ENCODE measurements at places on chromosomes 5 and 9.

DNA sequence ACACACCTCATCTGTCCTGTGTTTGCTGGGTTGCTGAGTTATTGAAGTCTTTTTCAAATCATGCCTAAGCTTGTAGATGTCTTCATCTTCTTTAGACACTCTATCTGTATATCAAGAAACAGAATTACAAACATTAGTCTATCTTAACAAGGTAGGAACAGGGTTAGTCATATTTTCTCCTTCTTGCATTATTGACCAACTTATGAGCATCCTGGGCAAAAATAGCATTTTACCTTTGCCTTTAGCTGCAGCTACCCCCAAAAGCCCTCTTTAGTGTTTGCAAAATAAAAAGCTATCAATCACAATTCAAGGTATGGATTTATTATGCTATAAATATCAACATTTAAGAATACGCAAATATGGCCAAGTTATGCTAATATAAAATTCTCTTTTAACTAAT, 3.4 kb downstream of the PLK2 start:
- DNase-seq = no peak

DNA sequence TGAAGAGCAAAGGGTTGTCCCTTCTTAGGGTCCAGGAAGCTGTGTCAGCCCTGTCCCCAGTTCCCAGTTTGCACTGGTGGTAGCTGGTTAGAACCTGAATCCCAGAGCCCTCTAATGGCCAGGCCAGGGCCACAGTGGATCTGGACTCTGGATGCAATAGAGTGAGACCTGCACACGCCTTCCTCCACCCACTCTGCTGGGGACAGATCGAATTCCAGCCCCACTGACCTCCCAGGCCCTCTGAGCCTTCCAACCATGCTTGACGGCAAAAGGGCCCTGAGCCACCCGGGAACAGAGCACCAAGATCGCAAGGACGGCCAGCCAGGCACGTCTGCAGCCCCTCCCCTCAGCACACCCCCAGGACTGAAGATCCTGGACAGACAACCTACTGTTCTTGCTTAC, 23.7 kb downstream of the NAIF1 start:
- no peak for DNase-seq

DNA sequence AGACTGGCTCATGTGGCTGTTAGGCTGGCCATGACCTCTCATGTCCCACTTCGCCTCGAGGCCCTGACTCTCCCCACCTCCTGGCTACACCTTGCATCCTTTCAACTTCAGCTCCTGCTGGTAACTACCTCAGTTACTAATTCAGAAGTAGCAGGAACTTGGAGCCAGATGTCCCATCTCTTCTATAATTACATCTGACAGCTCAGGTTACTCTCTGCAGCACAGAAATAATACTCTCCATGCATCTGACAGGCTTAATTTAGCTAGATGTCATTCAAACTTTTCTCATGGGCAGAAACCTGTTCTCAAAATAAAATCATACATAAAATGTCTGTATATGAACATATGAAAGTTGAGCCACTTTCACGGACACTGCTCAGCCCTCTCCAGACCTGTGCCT, 92.2 kb upstream of the IL33 start:
- DNase-seq = no peak

- no peak for DNase-seq
Measured at GRCh38 chr5:150328515-150328914, 25.8 kb upstream of the ARSI start.

GRCh38 chr5:180618829-180619562, 27.7 kb upstream of the SCGB3A1 start:
- peak; percentile 53 for DNase-seq

Data from activated CD4-positive, alpha-beta T cell treated with anti-CD3 and anti-CD28 coated beads, Interleukin-2, amount 50 U/mL, for 16 hours (primary cell).